ENCODE measurements at places on chromosomes 3 and 15. TPM values are rescaled to one million over a fixed set of nuclear protein-coding genes. Genes with fewer than 3 reads are reported as not detected.

DNA sequence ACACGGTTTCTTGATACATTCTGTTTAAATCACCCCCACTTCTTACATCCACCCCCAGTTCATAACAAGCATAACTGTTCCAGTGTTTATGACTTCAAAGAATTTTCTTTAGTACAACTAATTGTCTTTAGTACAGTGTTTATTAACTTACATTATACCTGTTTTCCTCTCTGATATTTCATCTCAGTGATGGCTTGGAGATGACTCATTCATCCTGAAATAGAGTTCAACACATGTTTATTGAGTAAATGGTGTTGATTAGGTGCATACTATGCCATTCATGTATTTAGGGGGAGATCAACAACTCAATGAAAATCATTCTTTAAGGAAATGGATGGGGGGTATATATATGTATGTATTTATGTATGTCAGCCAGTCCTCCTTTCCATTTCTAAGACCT, 21.7 kb upstream of the UTS2B start:
- no peak for DNase-seq
- H3K27ac ChIP-seq = no peak overlapping the region
- H3K4me3 ChIP-seq = no peak overlapping the region
- no peaks in the 10 kb centered on the region for H3K27me3 ChIP-seq

- no peak overlapping the region for H3K27ac ChIP-seq
- H3K4me1 ChIP-seq = peaks cover 25% of the 10 kb centered on the region
- no peak overlapping the region for H3K4me3 ChIP-seq
Observed at GRCh38 chr15:77989296-77990143, 88.0 kb downstream of the TBC1D2B start.

Gene PLA2G4B
- 5.8 TPM for total RNA-seq

DNA sequence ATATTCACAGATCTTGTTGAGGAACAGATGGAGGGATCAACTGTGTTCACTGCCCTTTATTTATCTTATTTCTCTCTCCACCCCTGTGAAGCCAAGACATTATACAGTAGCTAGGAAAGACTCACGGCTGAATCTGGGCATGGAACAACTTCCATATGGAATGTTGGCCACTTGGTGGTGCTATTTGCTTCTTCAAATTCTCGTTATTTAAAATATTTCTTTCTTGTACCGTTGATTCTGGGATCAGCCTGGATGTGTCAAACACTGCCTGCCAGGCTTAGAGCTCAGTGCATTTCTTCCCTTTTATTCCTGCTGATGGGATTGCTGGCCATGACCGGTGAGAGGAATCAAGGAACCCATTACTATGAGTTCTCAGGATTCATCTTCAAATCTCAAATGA, 17.5 kb upstream of the GASK1A start:
- peaks cover 6% of the 10 kb centered on the region for H3K27me3 ChIP-seq
- H3K4me1 ChIP-seq = no peaks in the 10 kb centered on the region
- no peak for DNase-seq
- H3K36me3 ChIP-seq = no peaks in the 10 kb centered on the region

- H3K27me3 ChIP-seq = no peaks in the 10 kb centered on the region
- H3K4me3 ChIP-seq = no peak overlapping the region
- no peaks in the 10 kb centered on the region for H3K4me1 ChIP-seq
- DNase-seq = no peak
- H3K27ac ChIP-seq = no peak overlapping the region
Observed at GRCh38 chr3:35760146-35760545, 120.8 kb downstream of the ARPP21 start.

GRCh38 chr15:81740416-81740815, 305.4 kb downstream of the MEX3B start:
- DNase-seq = no peak
- no peaks in the 10 kb centered on the region for H3K27me3 ChIP-seq
- H3K4me3 ChIP-seq = no peak overlapping the region

GRCh38 chr3:155785662-155786295, 20.3 kb downstream of the C3orf33 start:
- H3K27ac ChIP-seq = no peak overlapping the region
- H3K36me3 ChIP-seq = no peaks in the 10 kb centered on the region
- no peaks in the 10 kb centered on the region for H3K4me1 ChIP-seq
- no peaks in the 10 kb centered on the region for H3K27me3 ChIP-seq
- H3K4me3 ChIP-seq = no peak overlapping the region
- no peak for DNase-seq
